Heart right ventricle (tissue), 16 donors: ENCODE measurements at places on chromosomes 12 and 14. TPM values are rescaled to one million over a fixed set of nuclear protein-coding genes. Genes with fewer than 3 reads are reported as not detected.

GRCh38 chr12:109833307-109834189 lies at the start of gene TRPV4:
TSS of gene TRPV4 (minus strand) at chr12:109833398. CDS start at chr12:109814796, 18,602 bp downstream.
- no peak within 1 kb of the TSS for H3K27ac ChIP-seq
- peak; percentile 27 for DNase-seq
- peaks cover 31% of the 10 kb centered on the region for H3K27me3 ChIP-seq
- H3K4me1 ChIP-seq: peaks cover 10% of the 10 kb centered on the region

DNA sequence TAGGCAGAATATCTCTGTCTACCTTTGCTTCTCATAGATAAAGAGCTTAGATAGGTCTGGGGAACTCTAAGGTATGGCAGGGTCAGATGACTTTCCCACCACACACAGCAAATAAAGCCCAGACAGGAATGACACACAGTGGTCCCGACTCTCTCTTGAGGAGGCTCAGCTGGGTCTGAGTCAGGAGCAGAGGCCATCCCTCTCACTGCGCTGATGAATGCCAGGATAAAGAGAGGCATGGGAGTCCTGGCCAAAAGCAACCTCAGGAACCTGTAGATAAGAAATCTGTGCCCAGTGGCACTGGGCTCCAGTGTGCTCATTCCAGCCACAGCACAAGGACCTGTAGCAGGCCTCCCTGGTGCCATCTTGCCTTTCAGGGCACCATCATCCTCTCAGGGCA lies 129.4 kb upstream of the PARP11 start:
- H3K27ac ChIP-seq: no peak overlapping the region
- no peaks in the 10 kb centered on the region for H3K36me3 ChIP-seq
- H3K27me3 ChIP-seq: no peaks in the 10 kb centered on the region
- no peaks in the 10 kb centered on the region for H3K4me1 ChIP-seq
- H3K4me3 ChIP-seq: no peak overlapping the region

- DNase-seq: no peak
- no peak overlapping the region for H3K27ac ChIP-seq
- H3K4me1 ChIP-seq: no peaks in the 10 kb centered on the region
- peaks cover 99% of the 10 kb centered on the region for H3K27me3 ChIP-seq
Measured at GRCh38 chr14:36510874-36511273, 9.2 kb downstream of the NKX2-1 start.

GRCh38 chr14:79972230-79972629 lies 239.1 kb downstream of the DIO2 start:
- H3K27ac ChIP-seq: no peak overlapping the region
- no peaks in the 10 kb centered on the region for H3K4me1 ChIP-seq
- no peak for DNase-seq
- H3K4me3 ChIP-seq: no peak overlapping the region
- no peaks in the 10 kb centered on the region for H3K36me3 ChIP-seq

- DNase-seq: no peak
- H3K27ac ChIP-seq: no peak overlapping the region
- H3K4me3 ChIP-seq: no peak overlapping the region
- no peaks in the 10 kb centered on the region for H3K27me3 ChIP-seq
Measured at GRCh38 chr12:10690906-10691305, 17.1 kb upstream of the STYK1 start.

- H3K36me3 ChIP-seq: no peaks in the 10 kb centered on the region
- H3K27me3 ChIP-seq: peaks cover 21% of the 10 kb centered on the region
- no peak for DNase-seq
- H3K27ac ChIP-seq: no peak overlapping the region
- H3K4me3 ChIP-seq: peak overlapping the region; percentile 12
- H3K4me1 ChIP-seq: peaks cover 5% of the 10 kb centered on the region
Measured at GRCh38 chr12:124217508-124218242, 77.2 kb upstream of the RFLNA start.

TCL1A gene
- total RNA-seq: not detected

PLA2G1B gene
- total RNA-seq: 0.75 TPM

CCDC77 gene
- total RNA-seq: 2.2 TPM

NKX2-1 gene
- not detected for total RNA-seq

JDP2 gene
- 16.8 TPM for total RNA-seq

ACYP1 gene
- 9.8 TPM for total RNA-seq

CRIP1 gene
- total RNA-seq: 52.3 TPM

SLC41A2 gene
- 4.4 TPM for total RNA-seq

CCND2 gene
- 488 TPM for total RNA-seq

PTHLH gene
- total RNA-seq: 0.42 TPM
